ENCODE measurements at places on chromosomes 13 and 19. TPM values are rescaled to one million over a fixed set of nuclear protein-coding genes. Genes with fewer than 3 reads are reported as not detected.

- no peak for DNase-seq
These were observed 13.6 kb downstream of the ZNF490 start for GRCh38 chr19:12596927-12597548.

DNA sequence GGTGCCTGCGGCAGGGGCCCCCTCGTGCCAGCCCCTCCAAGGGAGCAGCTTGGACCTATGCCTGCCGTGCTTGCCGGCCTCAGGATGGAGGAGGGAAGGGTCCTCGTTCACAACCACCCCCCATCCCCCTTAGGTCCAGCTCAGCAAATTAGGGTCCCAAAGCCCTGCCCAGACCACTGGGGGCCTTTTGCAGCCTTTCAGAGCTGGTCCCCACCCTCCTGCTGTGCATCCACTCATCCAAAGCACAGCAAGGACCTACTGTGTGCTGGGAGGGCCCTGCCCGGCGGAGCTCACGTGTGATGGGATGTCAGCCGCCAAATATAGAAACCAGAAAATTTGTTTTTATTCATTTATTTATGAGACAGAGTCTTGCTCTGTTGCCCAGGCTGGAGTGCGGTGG, 16.5 kb upstream of the SLC7A10 start:
- no peak for DNase-seq

DNA sequence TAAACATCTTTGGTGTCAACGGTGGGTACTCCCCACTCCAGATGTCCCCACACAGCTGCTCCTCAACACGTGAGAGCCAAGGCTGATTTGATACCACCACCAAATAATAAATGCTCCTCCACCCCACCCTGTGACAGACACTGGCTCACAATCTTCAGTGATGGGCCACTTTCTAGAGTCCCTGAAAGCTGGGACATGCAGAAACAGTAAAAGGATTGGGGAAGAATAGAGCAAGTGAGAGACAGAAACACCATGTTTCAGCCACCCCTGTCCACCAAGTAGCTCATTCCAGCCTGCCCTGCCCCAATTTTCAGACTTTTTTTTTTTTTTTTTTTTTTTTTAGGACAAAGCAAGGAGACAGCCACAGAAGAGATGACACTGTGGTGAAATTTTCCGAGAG, 1.6 kb downstream of the SLC46A3 start:
- no peak for DNase-seq

DNA sequence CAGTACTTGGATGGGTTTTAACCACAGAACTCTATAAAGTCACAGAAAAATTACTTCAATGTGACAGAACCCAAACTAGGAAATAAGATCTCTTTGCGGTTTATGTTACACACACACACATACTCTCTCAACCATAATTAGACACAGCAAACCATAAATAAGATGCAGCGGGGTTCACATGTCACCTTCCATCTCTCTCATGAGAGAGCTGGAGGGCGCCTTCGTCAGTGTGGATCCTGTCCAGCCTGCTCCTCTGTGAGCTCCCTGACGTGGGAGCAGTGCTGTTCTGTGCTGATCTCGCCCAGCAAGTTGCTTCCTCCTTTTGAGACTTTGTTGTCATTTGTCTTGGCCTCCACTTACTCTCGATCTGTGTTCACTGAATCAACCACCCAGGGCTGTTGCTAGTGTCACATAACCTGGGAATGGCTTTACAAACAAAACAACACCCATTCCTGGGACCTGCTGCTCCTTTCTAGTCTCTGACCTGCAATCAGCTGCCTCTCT, 204.9 kb upstream of the KL start:
- peak; percentile 31 for DNase-seq

- peak; percentile 33 for DNase-seq
These were observed 10.3 kb downstream of the ATG4D start for GRCh38 chr19:10553943-10554381.

GRCh38 chr19:49133621-49134454, 14.5 kb downstream of the PPFIA3 start:
- peak; percentile 92 for DNase-seq

- no peak for DNase-seq
These were observed 11.1 kb upstream of the RAB3A start for GRCh38 chr19:18214779-18215433.

DNA sequence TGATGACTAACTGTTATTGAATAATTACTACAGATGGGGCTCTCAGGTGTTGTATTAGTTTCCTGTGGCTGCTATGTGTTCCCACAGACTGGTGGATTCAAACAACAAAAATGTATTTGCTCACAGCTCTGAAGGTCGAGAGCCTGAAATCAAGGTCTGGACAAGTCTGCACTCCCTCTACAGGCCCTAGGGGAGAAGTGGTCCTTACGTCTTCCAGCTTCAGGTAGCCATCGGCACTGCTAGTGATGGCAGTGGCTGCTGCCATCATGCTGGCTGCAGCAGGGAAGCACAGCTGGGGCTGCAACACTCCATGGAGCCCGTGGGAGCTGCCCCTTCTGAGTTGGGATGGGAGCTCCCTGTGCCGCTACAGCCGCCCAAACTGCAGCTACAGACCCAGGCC, 1.9 kb downstream of the TEX26 start:
- no peak for DNase-seq

DNA sequence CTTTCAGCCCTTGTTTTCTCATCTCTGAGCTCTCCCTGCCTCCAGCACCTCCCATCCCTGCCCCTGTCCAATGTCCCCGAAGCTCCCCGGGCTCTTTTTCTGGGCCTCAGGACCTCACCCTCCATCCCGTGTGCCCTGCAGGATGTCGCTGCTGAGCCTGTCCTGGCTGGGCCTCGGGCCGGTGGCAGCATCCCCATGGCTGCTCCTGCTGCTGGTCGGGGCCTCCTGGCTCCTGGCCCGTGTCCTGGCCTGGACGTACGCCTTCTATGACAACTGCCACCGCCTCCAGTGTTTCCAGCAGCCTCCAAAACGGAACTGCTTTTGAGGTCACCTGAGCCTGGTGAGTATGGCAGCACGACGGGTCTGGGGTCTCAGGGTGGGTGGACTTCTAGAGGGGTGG, 51.1 kb upstream of the CYP4F8 start:
- no peak for DNase-seq

DNA sequence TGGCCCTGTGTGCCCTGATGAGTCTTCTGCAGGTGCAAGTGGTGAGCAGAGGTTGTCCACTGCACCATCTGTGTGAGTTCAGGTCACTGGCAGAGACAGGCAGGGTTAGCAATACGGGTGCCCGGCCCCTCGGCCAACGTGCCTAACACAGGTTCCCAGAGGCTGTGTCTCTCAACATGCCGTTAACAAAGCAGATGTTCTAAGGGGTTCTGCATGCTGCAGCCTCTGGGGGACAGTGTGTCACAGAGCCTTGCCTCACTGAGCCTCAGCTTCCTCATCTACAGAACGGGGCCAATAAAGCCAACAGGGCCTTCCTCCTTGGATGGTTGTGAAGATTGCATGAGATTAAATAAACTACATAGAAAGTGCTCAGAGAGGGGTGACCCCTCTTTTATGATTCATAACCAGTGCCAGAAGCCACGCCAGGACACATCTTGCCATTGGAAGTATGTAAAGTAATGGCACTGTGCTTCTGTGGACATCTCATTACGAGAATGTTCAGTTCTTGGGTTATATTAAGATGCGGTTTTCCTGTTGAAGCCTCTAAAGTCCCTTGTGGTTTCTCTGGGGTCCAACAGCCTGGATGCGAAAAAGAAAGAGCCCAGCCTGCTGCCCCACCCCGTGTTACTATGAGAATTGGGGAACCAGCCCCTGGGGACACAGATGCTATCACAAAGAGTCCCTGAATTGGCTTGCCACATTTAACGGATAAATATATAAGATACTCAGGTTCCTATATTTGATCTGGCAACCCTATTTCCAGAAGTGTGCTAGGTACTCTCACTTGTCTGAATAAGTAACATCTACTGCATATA, 11.2 kb upstream of the ARHGEF18 start:
- no peak for DNase-seq

GRCh38 chr19:12689581-12690216, 1.9 kb downstream of the GNG14 start:
- no peak for DNase-seq

DNA sequence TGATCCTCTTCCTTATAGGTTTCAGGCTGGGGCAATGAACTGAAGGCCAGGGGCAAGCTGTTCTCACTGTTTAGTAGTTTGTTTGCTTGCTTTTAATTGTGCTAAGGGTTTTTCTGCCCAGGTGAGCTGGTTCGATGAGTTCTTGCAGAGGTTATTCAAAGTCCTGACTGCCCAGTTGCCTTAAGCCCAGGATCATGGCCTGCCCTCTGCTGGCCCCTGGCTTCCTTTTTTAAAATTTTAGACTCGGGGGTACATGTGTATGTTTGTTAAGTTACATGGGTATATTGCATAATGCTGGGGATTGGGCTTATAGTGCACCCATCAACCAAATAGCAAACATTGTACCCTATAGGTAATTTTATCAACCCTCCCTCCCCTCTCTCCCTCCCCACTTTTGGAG, 65.7 kb downstream of the ZNF536 start:
- no peak for DNase-seq

- no peak for DNase-seq
These were observed 38.5 kb downstream of the SOX21 start for GRCh38 chr13:94673851-94674250.

DNA sequence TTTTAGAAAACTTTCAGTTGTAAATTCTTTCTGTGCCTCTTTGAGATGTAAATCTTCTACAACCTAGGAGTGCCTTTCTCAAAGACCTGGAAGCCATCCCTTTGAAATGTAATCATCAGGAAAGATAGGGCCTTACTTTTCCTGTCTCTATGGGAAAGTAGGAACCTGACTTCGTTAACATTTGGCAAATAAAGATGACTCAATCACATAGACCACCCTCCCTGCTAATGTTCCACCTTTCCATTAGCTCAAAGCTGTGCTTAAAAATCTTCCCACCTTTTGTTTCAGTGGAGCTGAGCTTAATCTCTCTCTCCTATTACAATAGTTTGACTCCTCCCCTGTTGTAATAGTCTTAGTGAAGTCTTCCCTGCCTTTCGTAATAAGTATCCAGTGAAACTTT, 247.7 kb downstream of the OLFM4 start:
- no peak for DNase-seq

DNA sequence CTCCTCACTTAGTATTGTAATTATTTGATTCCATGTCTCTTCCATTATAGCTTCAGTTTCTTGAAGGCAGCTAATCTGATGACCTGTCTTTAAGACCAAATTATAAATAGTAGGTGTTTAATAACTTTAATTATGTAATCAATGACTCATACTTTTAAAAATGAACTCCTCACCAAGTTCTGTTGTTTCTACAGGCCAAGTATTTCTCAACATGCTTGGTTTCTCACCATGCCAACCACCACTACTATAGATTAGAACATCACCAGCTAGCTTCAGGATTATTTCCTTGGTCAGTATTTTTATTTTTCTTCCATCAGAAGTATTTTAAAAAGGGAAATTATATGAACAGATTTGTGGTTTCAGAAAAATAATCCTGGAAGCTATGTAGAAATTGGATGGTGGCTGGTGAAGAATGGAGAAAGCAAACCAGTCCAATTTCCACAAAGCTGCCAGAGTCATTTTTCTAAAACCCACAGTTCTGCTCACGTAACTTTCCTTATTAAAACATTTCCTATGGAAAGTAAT, 237.7 kb upstream of the DACH1 start:
- DNase-seq = no peak

GRCh38 chr13:76029088-76029487, 393.0 kb downstream of the LMO7 start:
- no peak for DNase-seq

DNA sequence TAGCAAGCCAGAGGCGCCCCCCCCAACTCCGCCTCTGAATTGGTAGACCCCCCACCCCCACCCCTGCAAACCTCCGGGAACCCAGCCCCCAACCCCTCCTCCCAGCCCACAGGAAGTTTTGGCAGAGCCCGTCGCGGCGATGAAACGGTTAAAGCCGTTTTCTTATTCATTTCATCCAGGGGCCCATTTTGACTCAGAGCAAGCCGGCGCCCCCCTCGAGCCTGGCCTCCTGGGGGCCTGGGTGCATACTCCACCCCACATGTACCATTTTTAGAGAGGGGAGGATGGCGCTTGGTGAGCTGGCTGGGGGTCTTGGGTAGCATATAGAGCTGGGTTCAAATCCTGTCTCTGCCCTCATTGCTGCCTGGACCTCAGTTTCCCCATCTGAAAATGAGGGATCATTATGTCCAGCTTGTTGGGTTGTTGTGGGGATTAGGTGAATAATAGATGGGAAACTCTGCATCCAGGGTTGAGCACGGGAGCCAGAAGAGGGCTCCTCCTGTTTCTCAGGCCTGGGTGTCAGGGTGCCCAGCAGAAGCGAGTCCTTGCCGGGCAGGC, 7.9 kb upstream of the JUNB start:
- DNase-seq = no peak

Gene KDM4B
- total RNA-seq = 35.2 TPM

Gene INSL3
- total RNA-seq = not detected

Gene IGFL3
- not detected for total RNA-seq

Gene SLC17A7
- total RNA-seq = 0.21 TPM

Gene CEACAM8
- total RNA-seq = 2.3 TPM

Gene CAMSAP3
- 41.1 TPM for total RNA-seq

Gene CYP2S1
- 152 TPM for total RNA-seq

Gene NCAN
- total RNA-seq = 0.05 TPM

Gene CGB5
- not detected for total RNA-seq

Gene SLC25A30
- 9.2 TPM for total RNA-seq

Gene ZNF599
- 3.0 TPM for total RNA-seq
